ENCODE measurements at places on chromosomes 2 and 18.

- no peak for DNase-seq
These were observed 61.9 kb upstream of the SLC39A10 start for GRCh38 chr2:195594919-195595694.

- DNase-seq = no peak
These were observed 181.0 kb downstream of the AGAP1 start for GRCh38 chr2:235674812-235675211.

GRCh38 chr2:113281910-113282746 is 3.4 kb upstream of the PAX8 start:
- DNase-seq = no peak

DNA sequence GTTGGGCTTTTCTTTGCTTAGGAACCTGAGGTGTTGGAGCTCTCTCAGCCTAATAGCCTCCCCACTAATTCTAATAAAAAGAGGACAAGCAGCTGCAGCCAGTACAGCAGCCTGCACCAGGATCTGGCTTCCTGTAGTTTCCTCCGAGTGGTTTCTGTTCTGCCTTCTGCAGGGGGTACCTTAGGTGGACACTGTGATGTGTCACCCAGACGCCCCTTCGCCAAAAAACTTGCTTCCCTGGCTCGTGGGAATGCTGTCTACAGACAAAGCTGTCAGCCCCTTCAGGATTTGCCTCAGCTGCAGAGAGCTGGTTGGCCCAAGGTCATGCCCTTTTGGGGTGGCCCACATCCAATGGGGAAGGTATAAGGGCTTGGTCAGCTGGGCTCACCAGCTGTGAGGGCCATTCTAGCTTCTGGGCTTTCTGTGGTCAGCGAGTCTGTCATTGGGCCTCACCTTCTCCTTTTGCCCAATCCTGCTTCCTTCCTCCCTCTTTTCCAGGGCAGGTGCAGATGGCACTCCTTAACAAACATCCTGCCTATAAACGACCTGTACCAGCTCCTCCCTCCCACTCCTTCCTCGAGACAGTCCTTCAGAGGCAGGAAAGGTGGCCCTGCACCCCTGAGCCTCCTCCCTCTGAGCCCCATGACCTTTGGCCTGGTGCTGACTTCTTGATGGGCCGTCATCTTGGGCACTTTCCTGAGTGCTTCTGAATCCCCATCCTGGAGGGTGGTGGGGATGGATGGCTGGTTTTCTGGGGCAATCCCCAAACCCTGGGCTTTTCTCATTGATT is 44.0 kb upstream of the ROCK2 start:
- DNase-seq = no peak

DNA sequence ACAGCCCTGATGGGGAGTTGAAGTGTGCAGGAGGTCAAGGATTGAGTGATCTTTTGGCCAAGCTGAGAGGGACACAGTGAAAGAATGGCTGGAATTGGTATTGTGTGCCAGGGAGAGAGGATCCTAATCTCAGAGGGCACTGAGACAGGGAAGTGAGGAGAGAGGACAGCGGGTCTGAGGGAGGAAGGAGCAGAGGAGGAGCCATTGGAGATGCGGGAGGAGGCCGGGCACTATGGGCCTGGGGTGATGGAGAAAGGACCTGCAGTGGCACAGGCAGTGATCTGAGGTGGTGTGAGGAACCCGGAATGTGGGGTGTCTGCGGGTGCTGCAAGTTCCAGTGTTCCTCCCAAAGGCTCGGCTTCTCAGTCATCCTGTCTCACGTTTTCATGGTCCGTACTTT is 26.8 kb downstream of the RNF144A start:
- DNase-seq = no peak

DNA sequence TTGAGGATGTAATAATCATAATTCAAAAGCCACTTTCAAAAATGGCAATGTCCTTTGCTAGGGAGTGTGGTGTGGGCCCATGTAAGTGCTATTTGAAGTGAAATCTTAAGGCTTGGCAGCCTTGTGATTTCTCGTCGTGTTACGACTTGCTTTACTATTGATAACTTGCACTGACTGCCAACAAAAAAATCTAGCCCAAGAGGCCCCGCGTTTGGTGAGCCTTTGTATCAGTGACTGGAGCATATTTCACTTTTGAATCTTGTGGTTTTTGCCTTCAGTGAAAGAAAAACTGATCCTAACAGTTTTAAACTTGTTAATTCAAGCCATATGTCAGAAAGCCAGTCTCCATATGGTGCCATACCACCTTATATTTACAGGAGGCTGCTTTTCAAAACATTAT is 248.0 kb downstream of the TMEM182 start:
- no peak for DNase-seq

GRCh38 chr2:197031803-197032202 is 105.3 kb upstream of the PGAP1 start:
- DNase-seq = no peak

DNA sequence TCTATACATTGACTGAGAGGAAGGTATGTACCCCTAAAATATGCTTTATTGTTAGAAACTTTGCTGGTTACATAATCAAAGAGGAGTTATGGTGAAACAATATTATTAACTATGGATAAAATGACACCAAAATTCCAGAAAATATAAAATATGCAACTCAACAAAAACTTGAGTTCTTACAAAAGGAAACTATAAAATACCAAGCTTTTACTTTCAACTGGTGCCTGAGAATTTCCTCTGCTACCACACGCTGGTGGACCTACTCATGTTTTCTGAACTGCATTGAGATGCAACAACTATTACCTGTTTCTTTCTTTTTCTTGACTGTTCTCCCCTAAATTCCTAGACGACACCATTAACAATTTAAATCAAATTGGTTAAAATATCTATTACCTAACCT is 8.2 kb upstream of the NFE2L2 start:
- no peak for DNase-seq

- no peak for DNase-seq
These were observed 164.0 kb downstream of the HDAC4 start for GRCh38 chr2:239236808-239237205.

DNA sequence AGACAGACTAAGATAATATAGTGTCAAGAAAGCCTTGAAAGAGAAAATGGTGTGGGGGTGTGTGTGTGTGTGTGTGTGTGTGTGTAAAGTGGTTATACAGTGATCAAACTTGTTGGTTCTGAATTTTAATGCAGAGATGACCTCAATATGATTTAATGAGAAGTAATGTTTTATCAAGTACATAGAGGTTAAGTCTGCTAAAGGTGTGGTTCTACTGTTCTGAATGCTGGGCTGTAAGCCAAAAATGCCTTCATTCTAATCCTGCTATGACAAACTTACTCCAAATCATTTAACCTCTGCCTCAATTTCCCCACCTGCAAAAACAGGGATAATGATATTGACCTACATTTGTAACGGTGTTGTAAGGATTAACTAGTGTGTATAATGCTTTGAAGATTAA is 87.9 kb downstream of the WDPCP start:
- no peak for DNase-seq

GRCh38 chr18:8625461-8626092 is 16.3 kb downstream of the RAB12 start:
- DNase-seq = no peak

DNA sequence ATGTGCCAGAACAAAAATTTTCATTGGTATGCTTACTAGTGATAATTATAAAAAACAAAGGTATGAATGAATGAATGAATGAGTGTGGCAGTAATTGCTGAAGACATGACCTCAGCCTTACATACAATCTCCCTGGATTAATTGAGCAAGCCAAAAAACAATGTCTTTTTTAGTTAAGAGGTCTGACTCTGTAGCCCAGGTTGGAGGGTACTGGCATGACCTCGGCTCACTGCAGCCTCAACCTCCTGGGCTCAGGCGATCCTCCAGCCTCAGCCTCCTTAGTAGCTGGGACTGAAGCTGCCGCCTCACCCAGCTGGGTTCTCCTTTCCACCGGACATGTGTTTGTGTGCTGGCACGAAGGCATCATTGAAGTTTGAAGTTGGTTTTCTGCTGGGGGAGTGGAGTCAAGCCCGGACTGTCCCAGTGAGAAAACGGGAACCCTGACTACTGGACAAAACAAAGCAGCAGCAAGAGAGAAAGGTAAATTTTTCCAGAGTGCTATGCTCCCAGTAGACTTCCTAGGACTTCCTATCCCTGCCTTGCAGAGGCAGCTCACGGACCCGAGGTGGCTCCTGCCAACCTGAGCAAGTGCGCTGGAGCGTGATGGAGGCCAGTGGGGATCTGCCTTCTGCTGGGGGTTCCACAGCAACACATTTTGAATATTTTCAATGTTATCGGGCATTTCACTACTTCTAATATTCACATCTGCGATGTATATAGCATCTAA is 6.4 kb upstream of the IMP4 start:
- no peak for DNase-seq

- DNase-seq = no peak
These were observed 8.8 kb downstream of the HDAC4 start for GRCh38 chr2:239392072-239392357.

DNA sequence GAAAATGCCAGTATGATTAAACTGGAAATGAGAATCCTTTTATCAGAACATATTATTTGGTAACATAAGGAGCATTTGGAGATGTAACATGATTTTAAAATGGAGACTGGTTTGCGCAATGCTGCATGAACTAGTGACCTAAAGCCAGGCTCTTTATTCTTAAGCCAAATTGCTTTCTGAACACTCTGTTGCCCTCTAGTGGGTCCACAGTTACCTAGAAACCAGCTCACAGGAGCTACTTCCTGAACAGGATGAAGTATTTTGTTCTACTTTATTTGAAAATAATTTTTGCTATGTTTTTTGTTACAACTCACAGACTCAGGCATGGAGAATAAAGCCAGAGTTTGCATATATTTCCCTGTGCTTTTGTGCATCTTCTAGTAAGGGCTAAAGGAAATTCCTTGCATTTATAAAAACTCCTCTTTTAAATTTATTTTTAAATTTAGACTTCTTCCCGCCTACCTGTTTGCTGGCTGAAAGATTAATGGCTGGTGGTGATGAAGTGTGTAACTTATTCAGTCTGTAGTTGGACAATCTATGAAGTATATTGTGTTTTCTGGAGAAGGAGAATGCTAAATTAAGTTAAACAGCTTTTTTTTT is 146.7 kb downstream of the PARD3B start:
- DNase-seq = peak; percentile 15

DNA sequence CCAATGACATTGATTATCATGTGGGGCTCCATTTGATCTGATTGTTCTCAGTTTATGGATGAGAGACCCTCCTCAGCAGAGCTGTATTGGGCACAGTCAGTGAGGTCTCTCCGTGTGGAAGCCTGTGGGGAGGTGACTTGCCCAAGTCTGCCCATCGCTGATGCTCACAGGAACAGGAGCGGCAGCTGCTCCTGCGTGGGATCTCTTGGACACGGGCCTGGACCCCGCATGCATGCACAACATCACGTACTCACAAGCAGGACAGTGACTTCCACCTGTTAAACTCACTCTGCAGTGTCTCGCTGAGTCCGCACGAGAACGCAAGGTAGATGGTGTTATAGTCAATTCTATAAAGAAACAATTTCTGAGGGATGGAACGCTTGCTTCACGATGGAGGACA is 55.0 kb downstream of the KCNF1 start:
- no peak for DNase-seq
